Spleen (tissue), 13 donors: ENCODE measurements at places on chromosomes 11 and 22. TPM values are rescaled to one million over a fixed set of nuclear protein-coding genes. Genes with fewer than 3 reads are reported as not detected.

GRCh38 chr11:83611600-83611999, 325.4 kb upstream of the CCDC90B start:
- DNase-seq = no peak

GRCh38 chr22:25497181-25497641, 67.3 kb upstream of the GRK3 start:
- DNase-seq = no peak

DNA sequence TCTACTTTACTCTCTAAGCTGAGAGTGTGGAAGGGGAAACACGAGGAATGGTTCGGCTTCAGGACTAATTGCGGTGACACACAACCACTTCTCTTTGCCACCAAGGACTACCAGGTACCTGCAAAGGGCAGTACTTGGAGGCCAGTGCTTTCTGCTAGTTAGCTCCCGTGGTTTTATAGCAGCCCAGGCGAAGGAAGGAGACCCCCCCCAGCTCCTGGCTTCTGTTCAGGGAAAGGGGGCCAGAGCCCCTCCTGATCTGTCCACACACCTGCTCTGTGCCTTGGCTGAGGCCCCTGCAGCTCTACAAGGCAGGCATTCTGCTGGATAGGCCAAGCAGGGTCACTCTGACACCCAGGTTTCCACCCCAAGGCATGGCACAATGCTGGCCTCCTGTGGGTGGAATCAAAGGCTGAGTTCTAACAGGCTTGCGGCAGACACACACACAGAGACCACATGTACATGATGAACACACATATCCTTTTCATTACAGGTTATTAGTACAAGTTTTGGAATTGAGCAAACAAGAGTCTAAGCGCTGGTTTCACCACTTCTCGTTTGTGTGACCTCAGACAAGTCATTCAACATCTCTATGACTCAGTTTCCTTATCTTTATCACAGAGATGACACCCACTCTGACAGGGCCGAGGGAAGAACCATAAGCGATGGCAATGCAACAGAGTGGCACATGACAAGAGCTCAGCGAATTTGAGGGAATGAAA, 7.5 kb downstream of the SERPIND1 start:
- DNase-seq = no peak

DNA sequence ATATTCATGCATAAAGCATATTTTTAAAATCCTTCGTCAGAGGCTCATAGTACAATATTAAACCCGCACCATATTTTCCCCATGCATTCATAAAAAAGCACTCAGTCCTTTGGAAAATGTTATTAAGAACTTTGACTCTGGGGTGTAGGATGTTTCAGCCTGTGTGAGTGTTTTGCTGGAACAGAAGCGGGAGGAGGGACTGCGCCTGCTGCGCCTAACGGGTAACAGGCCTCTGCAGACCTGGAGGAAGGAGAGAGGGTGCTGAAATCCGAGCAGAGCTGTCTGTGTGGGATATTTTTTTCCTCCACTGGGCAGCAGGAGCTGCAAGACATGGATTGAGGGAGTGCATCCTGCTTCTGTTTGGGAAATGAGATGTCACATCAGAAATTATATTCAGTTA, 483.0 kb downstream of the BRD1 start:
- no peak for DNase-seq

GRCh38 chr22:46336119-46337078, 885 bp downstream of the TRMU start:
- DNase-seq = peak; percentile 83

BATF2 gene
- 18.6 TPM for total RNA-seq

- DNase-seq = no peak
These were observed 101.5 kb downstream of the DLG2 start for GRCh38 chr11:85525686-85526085.

PDE2A gene
- total RNA-seq = 482 TPM

- no peak for DNase-seq
These were observed 30.8 kb downstream of the GLYATL2 start for GRCh38 chr11:58813693-58814092.

DNA sequence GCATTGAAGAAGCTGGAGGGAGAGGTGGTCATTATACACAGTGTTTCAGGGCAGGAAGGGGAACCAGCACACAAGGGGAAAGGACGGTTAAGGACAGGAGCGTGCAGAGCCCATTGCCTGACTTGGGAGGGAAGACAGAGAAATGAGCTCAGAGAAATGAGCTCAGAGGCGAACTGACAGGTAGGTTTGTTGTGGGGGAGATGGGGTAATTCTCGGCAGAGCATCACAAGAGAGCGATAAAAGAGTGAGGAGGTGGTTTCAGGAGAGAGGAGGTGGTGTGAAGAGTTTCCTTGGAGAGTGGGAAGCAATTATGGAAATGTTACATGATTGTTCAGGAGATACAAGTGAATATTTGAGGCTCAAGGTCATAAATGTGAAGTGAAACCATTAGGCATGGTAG, 61.0 kb downstream of the MRGPRX1 start:
- DNase-seq = no peak

DNA sequence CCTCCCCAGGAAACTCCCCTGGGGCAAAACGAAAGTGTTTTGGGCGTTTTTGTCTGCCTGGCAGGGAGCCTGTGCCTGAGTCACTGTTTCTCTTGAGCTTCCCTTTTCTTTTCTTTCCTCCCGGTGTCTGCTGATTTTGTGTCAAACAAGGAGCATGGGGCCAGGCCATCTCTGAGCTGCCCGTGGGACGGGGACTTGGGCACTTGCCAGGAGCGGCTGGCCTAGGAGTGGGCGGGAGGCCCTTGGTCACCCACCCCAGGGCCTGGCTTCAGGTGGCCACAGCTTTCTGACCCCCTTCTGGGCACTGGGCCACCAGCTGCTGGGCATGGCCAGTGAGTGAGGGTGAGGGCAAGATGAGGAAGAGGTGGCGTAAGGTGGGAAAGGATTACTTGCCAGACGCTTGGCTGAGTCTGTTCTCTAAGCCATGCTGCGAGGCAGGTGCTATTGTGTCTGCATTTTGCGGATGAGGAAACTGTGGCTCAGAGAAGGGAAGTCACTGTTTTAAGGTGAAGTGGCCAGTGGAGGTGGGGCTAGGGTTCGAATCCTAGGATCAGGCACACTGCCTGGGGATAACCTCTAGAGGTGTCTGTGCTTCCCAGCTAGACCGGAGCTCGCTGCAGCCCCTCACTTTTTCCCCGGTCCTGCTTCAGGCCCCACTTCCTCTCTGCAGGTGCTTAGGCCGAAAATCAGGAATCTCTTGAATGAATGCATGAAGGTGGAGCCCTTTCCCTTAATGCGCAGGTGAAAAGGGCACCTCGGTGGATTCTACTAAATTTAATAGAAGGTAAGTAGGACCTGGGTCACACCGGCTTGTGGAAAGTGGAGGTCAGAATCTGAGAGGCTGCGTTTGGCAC, 7.8 kb upstream of the NFAM1 start:
- DNase-seq = peak; percentile 84

GRCh38 chr11:124536520-124536919, 6.9 kb downstream of the OR8B12 start:
- no peak for DNase-seq

- no peak for DNase-seq
These were observed 392.9 kb downstream of the NTM start for GRCh38 chr11:131763193-131763890.
